ENCODE measurements at places on chromosomes 1 and 21.

DNA sequence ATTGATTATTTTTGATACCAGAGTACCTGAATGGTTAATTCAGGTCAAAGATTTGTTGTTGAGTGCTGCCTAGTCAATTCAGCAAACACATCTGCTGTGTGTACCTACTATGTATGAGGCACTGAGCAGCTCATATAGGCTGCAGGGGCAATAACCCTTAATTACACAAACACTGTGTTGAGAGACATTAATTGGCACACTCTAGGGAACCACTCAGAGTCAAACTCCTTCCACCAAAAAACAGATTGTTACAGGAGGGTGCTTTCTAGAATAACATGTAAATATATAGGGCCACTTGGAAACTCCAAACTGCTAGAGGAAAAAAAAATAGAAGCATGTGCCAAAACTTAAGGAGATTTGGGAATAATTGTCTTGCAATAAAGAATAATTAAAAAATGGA lies 31.3 kb downstream of the UBE2U start:
- DNase-seq: no peak

DNA sequence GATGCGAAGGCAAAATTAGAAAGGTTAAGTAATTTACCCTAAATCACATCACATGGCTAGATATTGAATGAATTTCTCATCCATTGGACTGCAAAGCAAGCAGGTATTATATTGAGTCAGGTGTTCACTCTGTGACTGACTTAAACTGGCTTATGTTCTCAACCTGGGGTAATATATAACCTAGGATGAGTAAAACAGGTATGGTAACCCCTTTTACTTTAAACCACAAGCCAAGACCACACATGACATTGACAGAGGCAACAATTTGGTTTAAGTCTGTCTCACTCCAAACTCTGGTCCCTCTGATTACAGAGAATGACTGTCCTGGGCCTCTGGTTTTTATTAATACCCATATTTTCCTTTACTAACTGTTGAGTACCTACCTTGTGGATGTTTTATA lies 33.3 kb downstream of the MAEL start:
- DNase-seq: no peak

GRCh38 chr1:72186733-72187307 lies 95.5 kb downstream of the NEGR1 start:
- no peak for DNase-seq

DNA sequence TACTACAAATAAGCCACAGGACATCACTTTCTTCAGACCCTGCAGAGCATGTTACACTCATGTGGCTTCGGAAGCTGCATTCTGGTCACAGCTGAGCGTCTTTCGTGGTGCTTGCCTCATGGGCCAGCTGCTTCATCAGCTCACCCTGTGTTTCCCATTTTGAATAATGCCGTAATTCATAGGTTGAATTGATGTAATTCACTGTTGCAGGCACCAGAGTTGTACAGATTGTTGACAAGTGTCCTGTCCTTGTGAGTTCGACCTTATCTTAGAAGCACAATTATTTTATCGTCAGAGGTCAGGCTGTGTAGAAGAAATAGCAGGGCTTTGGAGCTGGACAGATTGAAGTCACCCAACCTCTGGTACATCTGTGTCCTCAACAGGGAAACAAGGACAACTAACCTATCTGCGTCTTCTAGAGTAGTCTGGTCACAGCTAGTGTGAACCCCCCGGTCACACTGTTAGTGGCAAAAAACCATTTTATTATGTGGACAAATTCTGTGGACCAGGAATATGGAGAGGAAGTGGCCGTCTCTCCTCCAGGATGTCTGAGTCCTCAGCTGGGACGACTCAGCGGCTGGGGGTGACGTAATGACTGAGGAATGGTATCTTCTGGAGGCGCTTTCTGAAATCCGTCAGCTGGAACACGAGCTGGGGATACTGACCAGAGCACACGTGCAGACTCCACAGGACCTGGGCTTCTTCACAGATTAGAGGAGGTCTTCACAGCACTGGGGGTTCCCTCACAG lies 17.8 kb downstream of the PKNOX1 start:
- no peak for DNase-seq

GRCh38 chr1:199101139-199101538 lies 462.3 kb downstream of the PTPRC start:
- DNase-seq: no peak

DNA sequence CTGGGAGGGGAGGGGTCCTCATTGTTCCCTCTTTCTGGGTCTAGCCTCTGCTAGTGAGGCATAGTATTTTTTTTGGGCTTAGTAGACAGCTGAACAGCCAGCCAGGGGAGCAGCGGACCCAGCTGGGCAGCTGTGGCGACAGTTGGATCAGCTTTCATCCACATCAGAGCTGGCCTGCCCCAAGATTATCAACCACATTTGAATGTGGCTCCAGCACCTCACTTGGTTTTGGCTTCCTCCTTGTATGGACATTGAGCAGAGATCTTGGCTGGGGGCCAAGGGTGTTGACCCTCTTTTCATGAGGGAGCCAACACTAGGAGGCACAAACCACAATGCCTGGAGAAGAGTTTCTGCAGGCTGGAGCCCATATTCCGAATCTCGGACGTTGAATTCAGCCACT lies 25.0 kb downstream of the WNT4 start:
- DNase-seq: no peak

GRCh38 chr1:21342961-21343838 lies 52.9 kb upstream of the ECE1 start:
- DNase-seq: peak; percentile 49

GRCh38 chr1:100132566-100133477 lies at the start of the genes SASS6 and TRMT13:
TSS of gene SASS6 (minus strand) at chr1:100132930. CDS start at chr1:100132814, 116 bp downstream.
TSS of gene TRMT13 (plus strand) at chr1:100133163. CDS start at chr1:100133169, 6 bp downstream.
- DNase-seq: peak; percentile 96

DNA sequence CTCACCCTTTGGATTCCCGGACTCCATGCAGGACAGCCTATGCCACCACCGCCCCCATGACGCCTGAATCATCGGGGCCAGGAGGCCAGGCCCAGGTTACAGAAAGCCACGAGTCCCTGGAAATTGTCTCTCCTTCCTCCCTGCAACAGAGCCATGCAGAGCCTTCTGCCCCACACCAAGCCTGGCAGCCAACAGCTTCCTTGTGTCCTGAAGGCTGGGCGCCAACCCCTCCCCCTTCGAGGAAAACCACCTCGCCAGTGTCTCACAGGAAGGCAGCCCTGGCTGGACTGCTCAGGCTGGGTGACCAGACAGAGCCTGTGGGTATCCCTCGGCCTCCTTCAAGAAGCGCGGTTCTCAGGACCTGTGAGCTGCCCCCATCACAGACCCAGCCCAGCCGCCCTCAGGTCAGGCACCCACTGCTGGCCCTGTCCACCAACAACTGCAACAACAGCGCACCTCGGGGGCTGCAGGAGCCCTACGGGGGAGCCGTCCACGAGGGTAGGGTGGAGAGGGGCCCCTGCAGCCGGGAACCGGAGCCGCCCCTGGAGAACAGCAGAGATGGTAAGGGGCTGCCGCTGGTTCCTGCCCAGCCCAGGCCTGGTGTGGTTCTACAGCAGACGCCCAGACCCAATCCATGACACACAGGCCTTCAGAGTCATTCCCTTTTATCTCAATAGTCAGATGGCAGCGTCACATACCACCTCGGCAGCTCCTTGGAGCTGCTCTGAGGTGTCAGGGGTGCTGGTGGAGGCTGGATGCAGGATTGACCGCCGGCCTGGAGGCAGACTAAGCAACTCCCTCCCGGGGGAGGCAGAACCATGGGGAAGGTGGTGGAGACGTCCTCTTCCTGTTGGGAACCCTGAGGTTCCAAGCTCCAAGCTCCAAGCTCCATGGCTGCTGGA lies 23.7 kb downstream of the KIAA1614 start:
- no peak for DNase-seq

DNA sequence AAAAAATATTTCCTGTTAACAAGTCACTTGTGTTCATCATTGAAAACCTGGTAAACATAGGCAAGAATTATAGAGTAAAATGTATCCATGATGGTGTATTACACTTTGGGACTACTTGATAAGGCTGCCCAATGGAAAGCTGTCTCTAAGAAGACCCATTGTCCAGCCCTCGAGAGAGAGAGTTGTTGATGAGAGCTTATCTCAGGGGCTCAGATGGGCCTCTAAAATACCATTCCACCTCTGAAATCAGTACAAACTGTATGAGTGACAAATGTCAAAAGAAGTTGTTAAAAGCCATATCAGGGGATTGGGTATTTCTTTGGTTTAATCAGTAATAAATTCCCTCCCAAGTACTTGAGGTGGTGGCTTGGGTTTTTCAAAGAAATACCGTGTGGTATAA lies 96.1 kb downstream of the KCNK1 start:
- no peak for DNase-seq

- DNase-seq: no peak
Observed at GRCh38 chr1:100526894-100527293, 11.0 kb upstream of the GPR88 start.

GRCh38 chr1:156828400-156829124 lies 11.9 kb upstream of the SH2D2A start:
- no peak for DNase-seq

- no peak for DNase-seq
Observed at GRCh38 chr1:6353955-6354658, 39.5 kb downstream of the ACOT7 start.

GRCh38 chr21:37711836-37712568 lies 204.3 kb downstream of the KCNJ6 start:
- peak; percentile 26 for DNase-seq

GRCh38 chr1:16484931-16485330 lies 29.2 kb downstream of the RNU1-1 start:
- DNase-seq: no peak

DNA sequence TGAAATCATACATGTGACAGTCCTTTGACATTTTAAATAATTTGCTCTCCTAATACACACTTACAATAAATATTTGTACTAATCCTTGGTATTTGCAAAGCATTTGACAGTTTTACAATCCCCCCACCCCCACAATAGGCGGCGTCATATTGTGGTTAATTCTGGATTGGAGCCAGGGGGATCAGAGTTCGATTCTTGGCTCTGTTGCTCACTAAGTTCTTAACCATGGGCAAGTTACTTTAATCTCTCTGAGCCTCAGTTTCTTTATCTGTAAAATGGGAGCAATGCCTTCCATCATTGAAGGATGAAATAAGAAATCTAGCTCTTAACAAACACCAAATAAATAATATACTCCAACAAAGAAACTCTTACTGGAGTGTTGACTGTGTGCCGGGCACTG lies 23.8 kb downstream of the CACNA1S start:
- no peak for DNase-seq

DNA sequence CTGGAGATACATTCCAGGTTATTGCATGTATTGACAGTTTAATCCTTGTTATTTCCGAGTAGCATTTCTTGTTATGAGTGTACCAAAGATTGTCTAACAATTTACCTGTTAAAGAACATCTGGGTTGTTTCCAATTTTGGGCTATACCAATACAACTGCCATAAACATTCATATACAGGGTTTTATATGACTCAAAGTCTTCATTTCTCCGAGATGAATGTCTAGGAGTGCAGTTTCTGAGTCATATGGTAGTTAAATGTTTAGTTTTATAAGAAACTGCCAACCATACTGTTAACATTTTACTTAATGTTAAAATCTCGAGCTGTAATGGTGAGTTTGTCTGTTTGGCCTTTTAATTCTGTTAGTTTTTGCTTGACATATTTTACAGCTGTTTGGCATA lies 10.0 kb downstream of the RAB4A start:
- no peak for DNase-seq

GRCh38 chr1:111596499-111596898 lies 23.1 kb upstream of the RAP1A start:
- DNase-seq: peak; percentile 64

DNA sequence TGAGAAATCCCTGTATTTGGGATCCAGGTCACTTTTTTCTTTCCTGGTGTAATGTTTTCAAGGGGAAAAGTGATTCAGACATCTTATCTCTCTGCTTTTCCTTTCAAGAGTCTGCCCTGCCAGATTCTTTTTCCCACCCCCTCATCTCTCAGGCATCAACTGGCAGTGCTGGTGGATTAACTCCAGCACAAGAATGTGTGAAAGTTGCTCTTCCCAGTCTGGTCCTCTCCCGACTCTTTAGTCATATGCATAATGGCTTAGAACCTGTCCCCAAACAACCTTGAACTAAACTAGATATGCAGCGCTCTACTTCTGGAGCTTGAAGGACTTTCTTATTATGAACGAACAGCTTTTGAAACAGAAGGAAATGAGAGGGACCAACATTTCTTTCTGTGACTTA lies 88.5 kb downstream of the SLC44A5 start:
- DNase-seq: no peak

GRCh38 chr1:75615613-75616435 lies 4.9 kb upstream of the SLC44A5 start:
- DNase-seq: no peak

DNA sequence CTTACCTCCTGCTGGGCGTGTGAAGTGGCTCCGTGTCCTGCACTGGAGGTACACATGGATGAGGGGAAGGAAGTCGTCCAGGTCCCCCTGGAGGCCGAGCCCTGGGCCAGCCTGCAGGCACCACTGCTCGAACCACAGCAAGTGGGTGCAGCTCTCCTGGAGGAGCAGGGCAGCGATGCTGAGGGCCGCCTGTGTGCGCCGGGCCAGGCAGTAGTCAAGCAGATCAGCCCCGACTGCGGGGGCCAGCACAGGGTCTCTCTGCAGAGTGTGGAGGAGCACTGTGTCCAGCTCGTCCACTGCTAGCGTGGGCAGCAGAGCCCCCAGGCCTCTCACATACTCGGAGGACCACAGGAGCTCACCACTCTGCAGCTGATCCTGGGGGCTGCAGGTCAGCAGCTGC lies 45.9 kb downstream of the URB1 start:
- no peak for DNase-seq

DNA sequence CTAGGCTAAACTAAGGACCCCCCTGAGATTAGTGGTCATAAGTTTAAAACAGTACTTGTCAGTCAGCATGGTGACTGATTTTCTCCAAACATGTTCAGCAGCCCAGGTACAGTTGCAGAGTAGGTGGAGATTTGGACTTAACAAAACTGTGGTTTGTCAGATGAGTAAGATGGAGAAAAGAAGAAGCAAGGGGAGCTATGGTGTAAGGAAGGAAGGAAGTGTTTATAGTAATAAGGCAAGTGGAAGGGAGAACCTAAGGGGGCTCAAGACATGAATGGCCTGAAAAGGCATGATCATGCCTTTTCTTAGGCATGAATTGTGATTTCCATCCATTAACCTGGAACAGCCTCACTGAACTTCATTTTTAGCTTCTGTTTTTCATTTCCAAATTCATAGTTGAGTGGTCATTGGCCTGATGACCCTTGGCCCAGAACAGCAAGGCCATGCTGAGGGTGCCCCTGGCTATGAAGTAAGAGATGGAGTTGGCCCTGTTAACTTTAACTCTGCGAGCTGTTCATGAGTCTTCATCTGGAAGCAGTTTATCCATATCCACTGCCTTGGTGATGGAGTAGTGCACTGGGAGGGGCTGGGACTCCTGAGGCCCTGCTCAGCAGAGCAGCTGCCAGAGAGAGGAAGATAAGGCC lies 60.7 kb downstream of the LRRC8D start:
- DNase-seq: no peak

- no peak for DNase-seq
Observed at GRCh38 chr1:41955461-41956159, 36.9 kb upstream of the HIVEP3 start.

DNA sequence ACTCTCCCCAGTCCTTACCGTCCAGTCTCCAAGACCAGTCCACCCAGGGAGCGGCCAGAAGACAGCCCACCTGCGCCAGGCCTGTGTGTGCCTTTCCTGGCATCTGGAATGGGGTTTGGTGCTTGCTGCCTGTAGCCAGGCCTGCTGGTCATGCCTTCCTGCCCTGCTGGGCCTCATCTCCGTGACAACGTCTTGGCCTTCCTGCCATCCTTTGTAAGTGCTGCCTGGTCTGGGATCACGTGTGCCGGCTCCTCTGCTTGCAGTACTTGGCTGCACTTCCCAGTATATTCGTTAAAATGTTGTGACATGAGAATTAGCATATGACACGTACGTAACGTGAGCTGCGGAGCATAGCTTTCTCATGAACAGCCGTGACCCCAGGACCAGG lies 145.3 kb upstream of the COL6A1 start:
- no peak for DNase-seq
